ENCODE measurements at places on chromosomes 3 and 15.

DNA sequence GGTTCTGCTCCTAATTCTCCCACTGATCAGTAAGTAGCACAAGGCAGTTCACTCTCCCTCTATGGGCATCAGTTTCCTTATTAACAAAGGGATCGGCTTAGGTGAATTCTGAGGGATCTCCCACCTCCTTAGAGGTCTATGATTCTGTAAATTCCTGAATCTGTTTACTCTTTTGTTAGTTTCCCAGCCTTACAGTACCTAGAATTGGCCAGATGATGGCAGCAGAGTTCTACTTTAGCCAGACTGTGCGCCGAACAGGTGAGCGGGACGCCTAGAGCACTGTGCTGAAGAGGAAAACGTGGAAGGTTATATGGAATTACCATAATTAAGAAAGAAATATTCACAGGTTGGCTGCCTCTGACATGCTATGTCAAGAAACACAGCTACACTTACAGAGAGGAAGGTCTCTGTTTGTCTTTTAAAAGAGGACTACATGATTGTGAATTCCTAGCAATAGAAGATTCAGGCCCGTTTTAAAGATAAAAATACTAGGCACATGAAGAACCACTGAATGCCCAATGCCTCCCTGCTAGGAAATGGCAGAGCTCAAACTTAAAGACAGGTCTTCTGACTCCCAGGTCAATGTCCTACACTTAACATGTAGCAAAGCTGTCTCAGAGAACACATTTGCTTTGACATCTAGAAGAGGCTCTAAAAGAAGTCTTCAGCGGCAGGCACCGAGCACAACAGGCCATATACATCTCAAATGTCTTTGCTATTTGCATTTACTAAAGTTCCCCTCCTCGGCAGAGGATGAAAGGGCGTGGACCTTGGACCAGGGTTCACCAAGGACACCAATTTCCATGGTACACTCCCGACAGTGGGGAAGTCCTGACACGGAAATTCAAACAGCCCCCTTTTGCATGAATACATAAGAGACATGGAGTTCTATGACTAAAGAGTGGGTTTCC lies 259.9 kb downstream of the FGF12 start:
- DNase-seq = no peak

DNA sequence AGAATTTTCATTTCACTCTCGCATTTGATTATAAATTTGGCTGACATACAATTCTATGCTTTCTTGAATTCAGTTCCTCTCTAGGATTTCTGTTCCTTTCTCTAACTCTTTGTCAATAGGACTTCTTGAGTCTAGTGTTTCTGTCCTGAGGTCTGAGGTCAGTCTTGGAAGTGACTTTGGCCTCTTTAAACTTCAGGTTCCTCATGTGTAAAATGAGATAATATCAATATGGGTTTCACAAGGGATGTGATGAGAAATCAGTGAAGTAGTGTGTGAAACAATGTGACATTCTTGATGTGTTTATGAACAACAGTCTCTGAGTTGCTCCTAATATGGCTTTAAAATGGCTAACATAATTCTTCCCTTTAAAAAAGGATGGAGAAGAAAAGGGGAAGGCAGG lies 92.2 kb downstream of the SV2B start:
- DNase-seq = no peak

- no peak for DNase-seq
Measured at GRCh38 chr15:77671362-77672056, 38.8 kb upstream of the LINGO1 start.

- DNase-seq = no peak
Measured at GRCh38 chr3:189975391-189975990, 145.2 kb downstream of the P3H2 start.

GRCh38 chr15:75058127-75058905 lies 34.9 kb downstream of the PPCDC start:
- no peak for DNase-seq

- DNase-seq = no peak
Measured at GRCh38 chr15:81165535-81165934, 31.1 kb upstream of the IL16 start.

DNA sequence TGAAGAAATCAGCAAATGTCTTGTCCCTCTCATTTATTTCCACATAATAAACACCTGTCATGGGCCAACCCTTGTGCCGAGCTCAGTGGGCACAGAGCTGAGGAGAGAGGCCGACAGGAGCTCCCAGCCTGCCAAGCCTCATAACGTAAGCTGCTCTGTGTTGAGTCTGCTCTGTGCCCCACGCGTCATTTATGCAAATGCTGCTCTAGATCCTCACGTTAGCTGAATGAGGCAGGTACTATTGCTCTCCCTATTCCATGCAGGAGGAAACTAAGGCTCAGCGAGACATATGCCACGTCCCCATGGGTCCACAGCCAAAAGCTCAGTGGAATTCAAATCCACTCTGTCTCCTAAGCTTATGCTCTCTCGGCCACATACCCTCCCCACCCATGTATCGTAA lies 41.5 kb downstream of the EFCAB12 start:
- DNase-seq = no peak

- DNase-seq = no peak
Measured at GRCh38 chr15:48062148-48062872, 58.5 kb upstream of the SLC24A5 start.

- no peak for DNase-seq
Measured at GRCh38 chr3:188049606-188050530, 104.1 kb upstream of the LPP start.

DNA sequence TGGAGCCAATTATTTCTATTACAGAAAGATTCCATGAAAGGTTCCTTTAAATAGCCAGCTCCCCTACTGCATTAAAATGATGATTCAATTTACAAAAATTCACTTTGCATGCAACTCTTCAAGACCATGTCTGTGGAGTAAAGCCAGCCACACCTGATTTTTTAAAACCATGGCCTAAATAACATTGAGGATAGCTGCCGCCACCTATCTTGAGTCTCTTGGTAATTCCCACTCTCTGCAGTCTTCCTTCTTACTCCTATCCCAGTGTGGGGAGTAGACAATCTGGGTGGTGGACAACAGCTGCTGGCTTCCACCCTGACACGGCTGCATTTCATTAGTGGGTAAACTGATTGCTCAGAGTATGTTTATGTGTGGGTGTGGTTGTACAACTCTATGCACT lies 10.7 kb downstream of the LRTM1 start:
- no peak for DNase-seq

- DNase-seq = no peak
Measured at GRCh38 chr15:72781631-72782030, 1.9 kb downstream of the ADPGK start.

DNA sequence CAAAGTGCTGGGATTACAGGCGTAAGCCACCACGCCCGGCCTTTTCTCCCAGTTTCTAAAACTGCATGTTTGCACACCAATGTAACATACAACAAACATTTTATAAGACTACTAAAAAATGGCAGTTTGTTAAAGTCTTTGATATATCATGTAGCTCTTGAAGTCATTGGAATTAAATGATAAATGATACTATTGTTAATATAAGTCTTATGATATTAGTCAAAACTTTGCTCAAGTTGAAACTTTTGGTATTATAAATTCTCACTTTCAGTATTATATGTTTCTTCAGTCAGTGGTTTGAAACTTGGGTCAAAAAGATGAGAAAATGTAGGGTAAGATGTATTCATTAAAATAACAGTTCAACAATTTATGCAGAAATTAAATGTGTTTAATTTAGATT lies 117.6 kb upstream of the TBL1XR1 start:
- DNase-seq = no peak

- DNase-seq = no peak
Measured at GRCh38 chr15:56786966-56787365, 53.7 kb upstream of the ZNF280D start.

DNA sequence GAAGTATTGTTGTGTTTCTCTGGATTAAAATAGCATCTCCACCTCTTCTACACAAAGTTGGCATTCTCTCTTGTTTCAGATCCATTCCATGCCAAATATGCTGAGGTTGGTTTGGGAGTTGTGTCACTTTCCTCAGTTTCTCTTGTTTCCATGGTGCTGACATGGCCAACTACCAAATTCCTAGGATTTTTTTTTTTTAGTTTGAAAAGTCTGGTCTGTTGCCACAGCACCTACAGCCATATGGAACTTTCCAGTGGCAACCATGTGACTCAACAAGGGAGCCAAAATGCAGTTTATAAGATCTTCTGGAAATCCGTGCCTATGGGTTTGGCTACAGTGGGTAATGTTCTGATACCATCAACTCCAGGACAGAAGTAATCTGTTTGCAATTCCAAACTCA lies 96.0 kb upstream of the CLSTN2 start:
- no peak for DNase-seq

GRCh38 chr3:131079086-131079485 lies 52.4 kb downstream of the NEK11 start:
- DNase-seq = no peak

DNA sequence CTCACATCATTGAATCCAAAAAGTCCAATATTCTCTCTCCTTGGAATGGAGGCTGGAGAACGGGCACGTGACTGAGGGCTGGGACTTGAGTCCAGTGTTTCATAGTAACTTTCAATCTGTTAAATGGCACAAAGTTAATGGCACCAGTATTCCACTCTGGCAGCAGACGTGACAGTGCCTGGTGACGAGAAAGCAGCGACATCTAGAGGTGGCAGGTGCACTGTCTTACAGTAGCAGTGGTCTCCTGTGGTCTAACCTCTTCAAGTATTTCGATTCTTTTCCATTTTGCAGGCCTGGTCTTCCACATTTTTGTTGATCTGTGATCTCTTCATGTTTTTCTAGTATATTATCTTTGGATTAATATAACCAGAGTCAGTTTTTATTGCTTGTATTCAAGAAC lies 107.1 kb downstream of the OXSM start:
- no peak for DNase-seq

DNA sequence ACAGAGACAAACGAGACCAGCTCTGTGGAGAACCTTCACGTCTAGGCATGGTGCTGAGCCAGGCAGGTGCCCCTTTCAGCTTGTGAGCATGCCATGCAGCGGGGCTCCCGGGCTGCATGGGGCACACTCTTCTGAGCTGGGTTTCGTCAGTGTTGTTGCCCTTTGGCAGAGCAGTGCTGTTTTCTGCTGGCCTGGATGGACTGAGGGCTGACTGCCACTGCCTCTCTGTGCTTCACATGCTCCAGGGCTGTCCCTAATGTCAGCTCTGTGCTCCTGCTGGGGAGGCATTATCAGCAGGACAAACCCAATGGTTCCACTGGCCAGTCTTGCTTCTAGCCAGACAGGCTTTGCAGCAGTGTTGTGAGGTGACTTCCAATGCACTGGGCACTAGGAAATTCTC lies 9.5 kb downstream of the GASK1A start:
- DNase-seq = no peak

DNA sequence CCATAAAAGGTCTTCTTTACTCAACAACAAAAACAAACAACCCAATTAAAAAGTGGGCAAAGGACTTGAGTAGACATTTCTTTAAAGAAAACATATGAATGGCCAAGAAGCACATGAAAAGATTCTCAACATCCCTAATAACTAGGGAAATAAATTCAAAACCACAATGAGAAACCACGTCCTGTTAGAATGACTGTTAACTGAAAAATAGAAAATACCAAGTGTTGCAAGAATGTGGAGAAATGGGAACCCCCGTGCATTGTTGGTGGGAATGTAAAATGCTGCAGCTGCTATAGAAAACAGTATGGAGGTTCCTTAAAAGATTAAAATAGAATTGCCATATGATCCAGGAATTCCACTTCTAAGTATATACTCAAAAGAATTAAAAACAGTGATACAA lies 34.8 kb downstream of the NMNAT3 start:
- DNase-seq = no peak

GRCh38 chr3:15591242-15591641 lies 10.1 kb downstream of the HACL1 start:
- DNase-seq = no peak

DNA sequence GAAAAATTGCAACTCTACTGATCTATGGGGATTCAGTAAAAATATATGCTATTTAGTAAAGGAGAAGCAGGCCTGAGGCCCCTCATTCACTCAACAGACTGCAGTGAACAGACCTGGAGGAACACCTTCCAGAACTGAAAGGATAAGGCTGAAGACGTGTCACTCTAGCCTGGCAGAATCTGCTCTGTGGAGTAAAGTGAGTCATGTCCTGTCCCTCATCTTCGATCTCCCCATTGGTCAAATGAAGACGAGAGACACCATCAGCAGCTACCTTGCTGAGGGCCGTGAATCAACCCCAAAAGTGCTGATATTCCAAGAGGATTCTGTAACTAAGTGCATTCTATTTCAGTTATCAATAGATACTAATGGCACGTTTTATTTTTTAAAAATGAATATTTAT lies 359.7 kb downstream of the FGF12 start:
- no peak for DNase-seq

DNA sequence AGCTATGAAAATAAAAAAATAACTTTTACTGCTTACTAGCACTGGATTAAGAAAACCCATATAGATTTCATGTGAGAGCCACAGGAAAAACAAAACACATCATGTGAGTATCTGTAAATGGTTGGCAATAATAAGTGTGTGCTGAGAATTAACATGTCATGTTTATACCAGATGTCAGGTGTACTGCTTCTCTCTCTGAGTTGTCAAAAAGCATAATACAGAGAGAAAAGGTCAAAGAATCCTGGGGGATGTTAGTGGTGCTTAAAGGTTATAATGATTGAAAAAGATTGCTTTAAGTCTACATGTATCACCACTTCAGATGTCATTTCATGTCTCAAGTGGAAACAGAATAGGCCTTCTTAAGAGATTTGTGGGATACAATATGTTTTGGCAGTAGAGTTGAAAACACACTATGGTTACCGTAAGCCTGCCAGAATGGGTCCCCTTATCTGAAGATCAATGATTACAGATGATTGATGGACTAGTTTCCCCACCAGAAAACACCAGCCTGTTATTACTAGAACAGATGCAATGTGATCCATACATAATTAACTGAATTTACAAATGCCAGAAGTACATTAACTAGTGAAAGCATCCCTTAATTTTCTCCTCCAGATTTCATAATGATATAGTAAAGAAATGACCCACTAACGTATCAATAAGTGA lies 204.1 kb downstream of the CNTN3 start:
- DNase-seq = no peak
